Neuronal stem cell (in vitro differentiated cells): ENCODE measurements at places on chromosomes 5 and 9.

GRCh38 chr5:44942524-44943001 lies 133.8 kb downstream of the MRPS30 start:
- peak overlapping the region; percentile 14 for H3K27ac ChIP-seq
- H3K27me3 ChIP-seq, result no peaks in the 10 kb centered on the region
- peaks cover 7% of the 10 kb centered on the region for H3K4me1 ChIP-seq
- no peaks in the 10 kb centered on the region for H3K36me3 ChIP-seq
- no peak for DNase-seq

- no peaks in the 10 kb centered on the region for H3K36me3 ChIP-seq
- no peak overlapping the region for H3K4me3 ChIP-seq
- H3K27ac ChIP-seq, result no peak overlapping the region
- DNase-seq, result no peak
- H3K4me1 ChIP-seq, result no peaks in the 10 kb centered on the region
These were observed 129.9 kb downstream of the BAAT start for GRCh38 chr9:101254733-101255433.

GRCh38 chr5:181188700-181189362 lies 16.2 kb downstream of the TRIM7 start:
- peaks cover 15% of the 10 kb centered on the region for H3K27me3 ChIP-seq
- peak; percentile 90 for DNase-seq
- H3K27ac ChIP-seq, result peak overlapping the region; percentile 64
- peaks cover 10% of the 10 kb centered on the region for H3K4me1 ChIP-seq
- H3K4me3 ChIP-seq, result peak overlapping the region; percentile 84

GRCh38 chr9:69120380-69121154 lies 53.5 kb upstream of the TJP2 start:
- peak overlapping the region; percentile 94 for H3K4me3 ChIP-seq
- peak; percentile 27 for DNase-seq
- peak overlapping the region; percentile 72 for H3K27ac ChIP-seq
- H3K36me3 ChIP-seq, result no peaks in the 10 kb centered on the region

DNA sequence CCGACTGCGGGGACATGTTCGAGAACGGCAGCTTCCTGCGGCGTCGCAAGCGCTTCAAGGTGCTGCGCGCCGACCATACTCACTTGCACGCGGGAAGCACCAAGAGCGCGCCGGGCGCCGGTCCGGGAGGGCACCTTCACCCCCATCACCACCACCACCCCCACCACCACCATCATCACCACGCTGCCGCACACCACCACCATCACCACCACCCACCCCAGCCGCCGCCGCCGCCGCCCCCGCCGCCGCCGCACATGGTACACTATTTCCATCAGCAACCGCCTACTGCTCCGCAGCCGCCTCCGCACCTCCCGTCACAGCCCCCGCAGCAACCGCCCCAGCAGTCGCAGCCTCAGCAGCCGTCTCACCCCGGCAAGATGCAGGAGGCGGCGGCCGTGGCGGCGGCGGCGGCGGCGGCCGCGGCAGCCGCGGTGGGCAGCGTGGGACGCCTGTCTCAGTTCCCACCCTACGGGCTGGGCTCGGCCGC lies 514 bp downstream of the FOXB2 start:
- no peak overlapping the region for H3K4me3 ChIP-seq
- H3K27me3 ChIP-seq, result peaks cover 61% of the 10 kb centered on the region
- H3K36me3 ChIP-seq, result no peaks in the 10 kb centered on the region
- H3K4me1 ChIP-seq, result peaks cover 11% of the 10 kb centered on the region
- no peak overlapping the region for H3K27ac ChIP-seq

DNA sequence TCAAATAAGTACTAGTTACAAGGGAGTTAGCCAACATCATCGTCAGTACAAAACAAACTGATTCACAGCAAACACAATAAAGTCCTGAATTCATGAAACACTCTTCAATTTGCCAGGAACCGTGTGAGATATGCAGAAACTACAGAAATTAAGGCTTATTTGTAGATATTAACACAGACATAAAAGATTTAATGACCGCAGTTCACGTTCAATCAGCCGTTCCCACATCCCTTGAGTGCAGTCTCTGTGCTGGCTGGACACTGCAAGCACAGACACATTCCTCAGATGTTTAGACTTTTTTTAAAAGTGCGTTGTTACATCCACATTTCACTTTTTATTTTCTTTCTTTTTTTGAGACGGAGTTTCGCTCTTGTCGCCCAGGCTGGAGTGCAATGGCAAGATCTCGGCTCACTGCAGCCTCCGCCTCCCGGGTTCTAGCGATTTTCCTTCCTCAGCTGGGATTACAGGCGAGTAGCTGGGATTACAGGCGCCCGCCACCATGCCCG lies 566 bp upstream of the CEP78 start:
- no peak for DNase-seq
- H3K36me3 ChIP-seq, result peaks cover 2% of the 10 kb centered on the region
- peaks cover 6% of the 10 kb centered on the region for H3K4me1 ChIP-seq
- H3K27ac ChIP-seq, result peak overlapping the region; percentile 78

DNA sequence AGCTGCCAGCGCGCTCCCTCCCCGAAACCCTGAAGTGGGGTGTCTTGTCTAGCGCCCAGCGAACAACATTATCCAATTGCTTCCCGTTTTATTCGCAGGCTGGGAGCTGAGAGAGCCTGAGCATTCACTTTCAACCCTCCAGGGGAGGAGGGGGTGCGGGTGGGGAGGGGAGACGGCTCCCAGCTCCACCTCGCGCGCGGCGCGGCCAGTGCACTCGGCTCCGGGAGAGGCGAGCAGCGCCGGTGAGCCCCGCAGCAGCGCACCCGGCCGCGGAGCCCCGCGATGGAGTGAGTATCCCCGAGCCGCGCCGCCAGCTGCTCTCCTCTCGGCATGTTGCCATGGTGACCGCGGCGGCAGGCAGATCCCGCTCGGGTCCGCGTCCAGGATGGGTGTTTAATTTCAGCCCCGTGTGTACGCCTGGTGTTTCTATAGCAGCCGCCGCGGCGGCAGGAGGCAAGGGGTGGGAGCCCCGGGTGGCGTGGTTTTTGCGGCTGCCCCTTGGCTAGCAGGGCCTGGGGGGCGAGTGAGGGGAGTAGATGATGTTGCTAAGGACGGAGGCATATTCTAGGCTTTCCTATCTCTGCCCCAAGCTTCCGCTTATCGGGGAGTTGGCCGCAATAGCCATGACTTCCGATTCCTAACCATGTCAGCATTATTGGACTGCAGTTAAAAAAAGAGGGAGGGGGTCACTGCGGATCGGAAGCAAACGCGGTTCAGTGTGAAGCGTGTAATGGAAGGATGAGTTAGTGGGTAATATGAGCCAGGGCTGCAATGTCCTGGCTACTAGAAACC lies 139.2 kb upstream of the PALM2AKAP2 start:
- H3K4me1 ChIP-seq, result peaks cover 6% of the 10 kb centered on the region
- H3K4me3 ChIP-seq, result peak overlapping the region; percentile 84
- peak; percentile 74 for DNase-seq
- H3K27ac ChIP-seq, result no peak overlapping the region
- H3K27me3 ChIP-seq, result no peaks in the 10 kb centered on the region

- no peak overlapping the region for H3K4me3 ChIP-seq
- DNase-seq, result no peak
- H3K27ac ChIP-seq, result no peak overlapping the region
- no peaks in the 10 kb centered on the region for H3K27me3 ChIP-seq
- H3K4me1 ChIP-seq, result no peaks in the 10 kb centered on the region
These were observed 443.3 kb downstream of the DNAH5 start for GRCh38 chr5:13501176-13501575.

- no peaks in the 10 kb centered on the region for H3K27me3 ChIP-seq
- H3K27ac ChIP-seq, result no peak overlapping the region
These were observed 164.9 kb downstream of the PBX3 start for GRCh38 chr9:125911861-125912644.

- no peaks in the 10 kb centered on the region for H3K4me1 ChIP-seq
- no peak overlapping the region for H3K4me3 ChIP-seq
- H3K36me3 ChIP-seq, result no peaks in the 10 kb centered on the region
- no peak for DNase-seq
These were observed 166.6 kb upstream of the CD180 start for GRCh38 chr5:67363180-67363709.
